Naive B cell (primary cell): ENCODE measurements at places on chromosomes 2 and 18.

DNA sequence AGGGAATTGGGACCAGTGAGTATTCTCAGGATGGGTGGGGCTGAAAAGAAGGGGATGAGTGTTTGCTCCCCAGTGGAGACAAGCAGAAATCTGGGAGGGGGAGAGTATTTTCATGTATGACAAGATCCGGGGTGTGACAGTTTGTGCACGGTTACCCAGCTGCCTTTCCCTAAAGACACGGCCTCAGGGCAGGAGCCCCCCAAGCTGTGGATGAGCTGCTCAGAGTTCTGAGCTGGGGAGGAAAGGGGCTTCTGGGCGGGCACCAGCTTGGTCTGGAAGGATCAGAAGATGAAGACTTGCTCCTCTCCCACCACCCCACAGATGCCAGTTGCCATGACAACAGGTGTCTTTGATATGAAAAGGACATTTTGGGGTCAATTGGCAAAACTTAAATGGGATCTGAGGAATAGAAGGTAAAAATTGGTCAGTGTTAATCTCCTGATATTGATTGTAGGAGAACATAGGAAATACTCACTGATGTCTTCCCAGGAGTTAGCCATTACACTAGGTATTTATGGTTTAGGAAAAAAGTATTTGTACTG, 29.2 kb downstream of the ZCCHC2 start:
- no peak for DNase-seq
- H3K27ac ChIP-seq: peak overlapping the region; percentile 51
- H3K27me3 ChIP-seq: no peaks in the 10 kb centered on the region

DNA sequence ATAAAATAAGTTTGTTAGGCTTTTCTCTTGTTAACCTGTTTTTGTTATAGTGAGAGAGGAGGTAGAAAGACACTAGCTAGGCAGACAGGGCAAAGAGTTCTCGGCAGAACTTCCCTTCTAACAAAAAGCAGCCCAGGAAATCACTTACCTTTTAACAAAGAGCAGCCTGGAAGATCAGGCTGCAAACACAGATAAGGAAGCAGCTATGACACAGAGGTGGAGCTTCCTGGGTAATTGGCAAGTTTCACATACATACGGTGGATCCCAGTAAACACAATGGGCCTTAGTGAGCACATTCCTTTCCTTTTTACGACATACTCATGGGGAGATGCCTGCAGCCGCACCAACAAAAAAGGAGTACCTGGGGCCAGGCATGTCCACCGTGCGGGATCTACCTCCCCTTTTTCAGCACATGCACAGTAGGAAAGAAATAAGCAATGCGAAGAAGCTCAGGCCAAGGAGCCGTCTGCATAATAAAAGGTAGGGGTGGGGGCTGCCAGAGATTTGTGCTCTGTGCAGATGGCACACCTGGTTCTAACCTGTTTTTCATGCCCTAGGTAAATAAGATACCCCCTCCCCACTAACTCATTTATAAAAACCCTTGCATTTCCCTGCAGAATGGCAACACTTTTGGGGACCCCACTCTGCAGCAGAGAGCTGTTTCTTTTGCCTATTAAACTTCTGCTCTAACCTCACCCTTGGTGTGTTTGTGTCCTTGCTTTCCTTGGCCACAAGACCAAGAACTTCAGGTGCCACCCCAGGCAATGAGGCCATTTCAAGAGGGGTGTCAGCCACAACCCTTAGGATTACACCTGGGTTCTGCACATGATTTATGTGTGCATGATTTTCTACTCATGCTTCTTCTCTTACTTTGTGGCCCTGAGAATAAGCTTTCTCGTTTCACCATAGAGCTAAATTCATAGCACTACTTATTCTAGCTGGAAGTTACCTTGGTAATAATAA, 26.5 kb downstream of the MDH1 start:
- H3K36me3 ChIP-seq: no peaks in the 10 kb centered on the region
- H3K27me3 ChIP-seq: peaks cover 8% of the 10 kb centered on the region
- no peak overlapping the region for H3K27ac ChIP-seq
- no peaks in the 10 kb centered on the region for H3K4me1 ChIP-seq
- no peak overlapping the region for H3K4me3 ChIP-seq

DNA sequence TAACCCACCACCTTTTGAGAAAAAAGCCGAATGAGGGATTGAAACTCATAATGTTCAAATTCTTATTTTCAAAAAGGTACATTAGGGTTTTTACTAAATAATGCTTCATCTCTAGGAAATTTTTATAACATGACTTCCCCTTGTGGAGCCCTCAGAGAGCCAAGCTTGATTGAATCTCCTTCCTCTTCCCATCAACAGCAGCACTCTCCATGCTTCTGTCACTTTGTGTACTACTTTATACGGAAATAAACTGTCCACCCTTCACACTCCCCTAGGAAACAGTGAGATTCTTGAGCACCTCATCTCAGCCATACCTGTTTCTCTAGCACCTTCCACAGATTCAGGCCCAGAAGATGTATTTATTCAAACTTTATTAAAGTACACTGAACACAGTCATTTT, 51.8 kb downstream of the TFPI start:
- no peaks in the 10 kb centered on the region for H3K4me1 ChIP-seq
- DNase-seq: no peak
- no peak overlapping the region for H3K4me3 ChIP-seq
- H3K27ac ChIP-seq: no peak overlapping the region
- H3K36me3 ChIP-seq: no peaks in the 10 kb centered on the region
- H3K27me3 ChIP-seq: no peaks in the 10 kb centered on the region

GRCh38 chr2:75489721-75490120, 71.0 kb downstream of the EVA1A start:
- H3K27me3 ChIP-seq: peaks cover 21% of the 10 kb centered on the region
- no peaks in the 10 kb centered on the region for H3K4me1 ChIP-seq
- H3K4me3 ChIP-seq: no peak overlapping the region
- no peak overlapping the region for H3K27ac ChIP-seq
- DNase-seq: no peak

GRCh38 chr18:59800897-59801296, 98.9 kb upstream of the PMAIP1 start:
- H3K27me3 ChIP-seq: no peaks in the 10 kb centered on the region
- no peak for DNase-seq
- H3K4me1 ChIP-seq: no peaks in the 10 kb centered on the region
- no peak overlapping the region for H3K4me3 ChIP-seq
- no peaks in the 10 kb centered on the region for H3K36me3 ChIP-seq

DNA sequence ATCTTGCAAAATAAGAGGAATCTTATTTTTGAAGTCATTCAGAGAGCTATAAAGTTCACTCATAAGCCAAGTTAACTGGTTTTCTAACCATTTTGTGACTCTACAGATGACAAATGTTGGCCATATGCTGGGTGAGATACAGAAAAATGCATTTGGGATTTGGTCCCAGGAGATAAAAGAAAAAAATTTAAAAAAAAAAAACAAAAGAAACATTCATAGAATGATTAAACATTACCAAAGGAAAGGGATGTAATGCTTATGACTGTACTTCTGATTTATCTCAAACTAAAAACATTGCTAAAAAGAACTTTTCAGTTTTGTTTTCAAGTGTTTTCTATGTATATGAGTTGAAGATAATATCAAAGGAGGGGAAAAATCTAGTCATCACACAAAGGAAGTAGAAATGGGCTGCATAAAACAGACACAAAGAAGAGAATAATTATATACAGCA, 43.1 kb downstream of the PELI1 start:
- DNase-seq: no peak
- H3K27ac ChIP-seq: no peak overlapping the region
- peaks cover 38% of the 10 kb centered on the region for H3K36me3 ChIP-seq
- no peaks in the 10 kb centered on the region for H3K27me3 ChIP-seq
- H3K4me1 ChIP-seq: peaks cover 19% of the 10 kb centered on the region

GRCh38 chr2:198966269-198966668, 491.5 kb downstream of the SATB2 start:
- DNase-seq: no peak
- H3K27me3 ChIP-seq: no peaks in the 10 kb centered on the region
- no peak overlapping the region for H3K27ac ChIP-seq
- H3K4me1 ChIP-seq: no peaks in the 10 kb centered on the region
- H3K36me3 ChIP-seq: no peaks in the 10 kb centered on the region

GRCh38 chr2:2564300-2565078, 233.4 kb upstream of the MYT1L start:
- H3K27me3 ChIP-seq: no peaks in the 10 kb centered on the region
- H3K36me3 ChIP-seq: no peaks in the 10 kb centered on the region
- H3K4me3 ChIP-seq: no peak overlapping the region
- H3K4me1 ChIP-seq: no peaks in the 10 kb centered on the region
- no peak for DNase-seq

- no peaks in the 10 kb centered on the region for H3K27me3 ChIP-seq
- H3K4me1 ChIP-seq: peaks cover 62% of the 10 kb centered on the region
- DNase-seq: no peak
- peak overlapping the region; percentile 76 for H3K4me3 ChIP-seq
- no peaks in the 10 kb centered on the region for H3K36me3 ChIP-seq
- peak overlapping the region; percentile 87 for H3K27ac ChIP-seq
Measured at GRCh38 chr2:96143848-96144480, 1.3 kb downstream of the DUSP2 start.

DNA sequence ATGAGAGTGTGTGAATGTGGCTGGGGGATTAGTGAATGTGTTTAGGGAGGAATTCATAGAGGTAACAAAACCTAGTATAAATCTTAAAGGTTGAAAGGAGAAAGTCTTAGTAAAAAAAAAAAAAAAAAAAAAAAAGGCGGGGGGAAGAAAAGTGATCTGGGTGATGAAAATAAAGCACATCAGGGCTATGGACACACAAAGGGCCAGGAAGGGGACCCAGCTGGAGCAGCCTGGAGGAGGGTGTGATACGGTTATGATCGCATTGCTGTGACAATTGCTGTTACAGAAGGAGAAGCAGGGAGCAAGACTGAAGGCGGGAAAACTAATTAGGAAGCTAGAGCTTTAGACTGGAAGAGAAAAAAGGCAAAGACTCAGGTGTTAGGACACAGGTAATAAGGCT, 85.4 kb downstream of the DLGAP1 start:
- H3K4me1 ChIP-seq: no peaks in the 10 kb centered on the region
- no peak overlapping the region for H3K27ac ChIP-seq
- H3K4me3 ChIP-seq: no peak overlapping the region

DNA sequence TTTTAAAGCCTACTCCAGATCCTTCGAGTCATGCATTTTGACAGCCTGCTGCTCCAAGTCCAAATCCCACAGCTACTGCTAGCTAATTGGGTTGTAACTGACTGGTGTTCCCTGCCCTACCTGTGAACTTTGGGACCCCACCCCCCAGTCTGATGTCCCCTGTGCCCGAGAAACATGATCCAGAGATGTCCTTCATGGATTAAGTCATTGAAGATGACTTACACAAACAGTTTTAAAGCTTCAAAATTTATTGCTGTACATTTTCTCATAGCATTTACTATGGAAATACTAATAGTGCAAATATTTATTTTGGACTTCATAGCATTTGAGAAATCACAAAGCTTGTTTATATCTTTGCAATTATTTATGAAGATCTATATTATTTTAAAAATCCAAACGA, 73.1 kb downstream of the MBD2 start:
- peaks cover 26% of the 10 kb centered on the region for H3K36me3 ChIP-seq
- no peaks in the 10 kb centered on the region for H3K27me3 ChIP-seq
- no peaks in the 10 kb centered on the region for H3K4me1 ChIP-seq
- peak overlapping the region; percentile 82 for H3K27ac ChIP-seq

GRCh38 chr2:75460630-75461029, 100.1 kb downstream of the EVA1A start:
- no peaks in the 10 kb centered on the region for H3K36me3 ChIP-seq
- no peaks in the 10 kb centered on the region for H3K4me1 ChIP-seq
- H3K27me3 ChIP-seq: peaks cover 29% of the 10 kb centered on the region
- no peak overlapping the region for H3K27ac ChIP-seq
- H3K4me3 ChIP-seq: no peak overlapping the region

DNA sequence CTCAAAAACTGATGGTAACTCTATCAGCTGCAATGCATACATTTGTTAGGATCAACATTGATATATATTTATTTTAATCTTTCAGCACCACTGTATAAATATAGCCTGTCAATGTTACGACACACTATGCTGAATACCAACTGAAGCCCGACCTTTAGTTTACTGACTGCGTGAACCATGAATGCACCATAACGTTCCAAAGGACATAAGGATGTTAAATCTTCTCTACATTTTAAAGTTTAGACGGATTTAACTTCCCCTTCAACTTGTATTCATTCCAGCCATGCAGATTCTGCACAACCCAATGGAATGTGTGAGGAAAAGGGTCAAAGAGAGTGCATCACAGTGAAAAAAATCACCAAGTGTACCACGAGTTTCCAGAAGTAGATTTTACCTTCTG, 489.5 kb downstream of the IRS1 start:
- H3K4me3 ChIP-seq: no peak overlapping the region
- H3K27ac ChIP-seq: no peak overlapping the region
- H3K27me3 ChIP-seq: peaks cover 7% of the 10 kb centered on the region
- DNase-seq: no peak
- H3K4me1 ChIP-seq: no peaks in the 10 kb centered on the region

GRCh38 chr2:103789381-103790095, 1027.7 kb downstream of the TMEM182 start:
- no peak overlapping the region for H3K27ac ChIP-seq
- DNase-seq: no peak

GRCh38 chr2:199797431-199798403, 53.3 kb downstream of the FTCDNL1 start:
- no peak overlapping the region for H3K4me3 ChIP-seq
- no peaks in the 10 kb centered on the region for H3K4me1 ChIP-seq
- H3K27ac ChIP-seq: no peak overlapping the region
- DNase-seq: no peak
- no peaks in the 10 kb centered on the region for H3K27me3 ChIP-seq

DNA sequence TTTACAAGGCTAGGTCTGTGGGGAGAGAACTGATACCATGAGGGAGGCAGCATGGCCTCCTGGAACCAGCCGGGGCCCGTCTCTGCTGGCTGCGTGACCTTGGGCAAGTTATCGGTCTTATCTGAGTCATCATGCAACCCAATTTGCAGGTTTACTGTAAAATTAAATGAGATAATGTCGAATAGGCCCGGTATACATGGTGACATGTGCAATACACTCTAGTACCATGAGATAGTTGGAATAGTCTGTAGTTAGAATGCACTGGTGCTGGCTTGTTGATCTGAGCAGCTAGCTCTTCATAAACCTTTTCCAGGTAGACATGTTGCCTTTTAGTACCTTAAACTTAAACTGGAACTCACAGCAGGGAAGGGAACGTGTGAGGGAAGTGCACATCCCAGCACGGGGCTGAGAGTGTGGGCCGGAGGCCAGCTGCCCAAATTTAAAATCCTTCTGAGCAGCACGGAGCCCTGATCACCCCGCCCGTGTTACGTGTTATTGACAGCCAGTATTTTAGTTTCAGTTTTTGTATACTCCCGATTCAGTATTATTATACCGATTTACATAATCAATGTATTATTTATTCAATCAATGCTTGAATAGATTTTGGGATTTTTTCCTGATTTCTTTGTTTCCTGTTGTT, 72.4 kb upstream of the HS6ST1 start:
- no peak overlapping the region for H3K27ac ChIP-seq
- H3K4me3 ChIP-seq: no peak overlapping the region
- H3K27me3 ChIP-seq: no peaks in the 10 kb centered on the region
- H3K4me1 ChIP-seq: no peaks in the 10 kb centered on the region

- no peak for DNase-seq
- H3K4me1 ChIP-seq: no peaks in the 10 kb centered on the region
- H3K36me3 ChIP-seq: no peaks in the 10 kb centered on the region
- H3K27me3 ChIP-seq: no peaks in the 10 kb centered on the region
- H3K27ac ChIP-seq: no peak overlapping the region
Measured at GRCh38 chr2:196384729-196385128, 213.4 kb upstream of the STK17B start.

GRCh38 chr2:206979365-206979764, 40.0 kb downstream of the CPO start:
- peaks cover 9% of the 10 kb centered on the region for H3K36me3 ChIP-seq
- peaks cover 24% of the 10 kb centered on the region for H3K27me3 ChIP-seq
- no peaks in the 10 kb centered on the region for H3K4me1 ChIP-seq
- no peak overlapping the region for H3K4me3 ChIP-seq

GRCh38 chr2:237885931-237886684, 26.7 kb downstream of the RAMP1 start:
- H3K27me3 ChIP-seq: no peaks in the 10 kb centered on the region
- peaks cover 5% of the 10 kb centered on the region for H3K4me1 ChIP-seq
- no peak for DNase-seq
- no peak overlapping the region for H3K27ac ChIP-seq
